Stimulated activated CD4-positive, alpha-beta T cell treated with anti-CD3 and anti-CD28 coated beads, Interleukin-1b, Interleukin-23, amount 100 ng/mL, for 1 hour (primary cell): ENCODE measurements at places on chromosomes 1 and 21.

GRCh38 chr1:15426492-15427279 lies 11.6 kb upstream of the CTRC start:
- DNase-seq: no peak

GRCh38 chr1:233868461-233868860 lies 36.0 kb upstream of the SLC35F3 start:
- no peak for DNase-seq

DNA sequence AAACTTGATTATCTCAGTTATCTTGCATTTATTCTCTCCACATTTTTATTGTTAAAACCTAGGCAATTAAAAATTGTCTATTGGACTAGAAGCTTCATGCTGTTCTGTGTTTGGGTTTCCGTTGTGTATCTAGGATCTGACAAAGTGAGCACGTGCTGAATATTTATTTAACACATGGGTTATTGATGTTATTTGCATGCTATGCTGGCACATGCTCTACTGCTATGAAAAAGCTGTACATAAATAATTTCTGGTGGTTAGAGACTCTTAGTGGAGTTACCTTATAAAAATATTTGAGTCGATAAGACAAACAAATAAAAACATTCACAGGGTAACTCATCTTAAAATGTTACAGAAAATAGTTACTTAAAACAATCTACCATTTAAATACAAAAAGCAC lies 1769.7 kb downstream of the MRPL39 start:
- no peak for DNase-seq

- no peak for DNase-seq
Observed at GRCh38 chr1:45535988-45536766, 14.4 kb upstream of the AKR1A1 start.

DNA sequence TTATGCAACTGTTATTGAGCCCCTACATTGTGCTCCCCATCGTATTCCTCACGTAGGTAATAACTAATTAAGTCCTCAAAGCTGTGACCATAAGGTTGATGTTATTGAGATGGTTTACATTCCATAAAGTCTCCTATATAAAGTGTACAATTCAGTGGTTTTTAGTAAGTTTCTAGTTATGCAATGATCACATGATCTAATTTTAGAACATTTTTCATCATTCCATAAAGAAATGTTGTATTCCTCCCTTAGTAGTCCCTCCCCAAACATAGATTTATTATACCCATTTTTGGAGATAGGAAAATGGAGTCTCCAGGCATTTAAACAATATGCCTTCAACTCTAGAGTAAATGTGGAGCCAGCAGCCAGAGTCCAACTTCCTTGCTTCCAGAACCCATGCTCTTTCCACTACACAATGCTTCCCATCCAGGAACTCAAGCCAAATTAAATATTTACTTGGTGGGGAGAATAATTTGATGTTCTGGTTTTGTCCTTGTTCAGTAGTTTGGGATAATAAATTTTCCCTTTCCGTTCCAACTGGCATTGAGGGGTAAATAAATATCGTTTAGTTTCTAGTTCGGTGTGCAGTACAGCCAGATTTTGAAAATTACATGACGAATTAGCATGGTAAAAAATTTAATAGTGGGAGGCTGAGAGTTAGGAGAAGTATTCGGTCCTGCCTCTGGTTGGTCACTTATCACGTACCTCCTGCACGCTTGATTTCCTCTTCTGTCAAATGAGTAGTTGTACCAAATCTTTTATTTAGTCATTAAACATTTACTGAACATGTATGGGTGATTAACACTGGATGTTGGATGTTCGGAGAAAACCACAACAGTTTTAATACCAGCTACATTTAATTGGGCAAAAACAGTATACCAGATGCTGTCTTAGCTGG lies 66.3 kb downstream of the CACHD1 start:
- no peak for DNase-seq

DNA sequence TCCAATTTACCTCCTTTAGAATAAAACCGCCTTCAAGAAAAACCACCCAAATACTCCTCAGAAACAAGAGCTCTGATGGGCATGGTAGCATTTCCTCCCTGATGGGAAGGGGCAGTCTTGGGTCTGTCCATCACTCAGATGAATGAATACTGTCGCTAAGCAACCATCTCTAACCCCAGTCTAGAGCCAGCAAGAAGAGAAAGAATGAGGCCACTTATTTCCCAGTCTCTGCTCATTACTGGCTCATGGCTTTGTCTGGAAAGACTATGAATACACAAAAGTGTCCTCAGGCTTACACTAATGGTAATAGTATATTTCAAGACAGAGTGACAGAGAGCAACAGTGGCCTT lies 51.0 kb upstream of the F3 start:
- no peak for DNase-seq
